ENCODE measurements at places on chromosomes 2 and 18. TPM values are rescaled to one million over a fixed set of nuclear protein-coding genes. Genes with fewer than 3 reads are reported as not detected.

Gene NDC80
- total RNA-seq, result 35.1 TPM

DNA sequence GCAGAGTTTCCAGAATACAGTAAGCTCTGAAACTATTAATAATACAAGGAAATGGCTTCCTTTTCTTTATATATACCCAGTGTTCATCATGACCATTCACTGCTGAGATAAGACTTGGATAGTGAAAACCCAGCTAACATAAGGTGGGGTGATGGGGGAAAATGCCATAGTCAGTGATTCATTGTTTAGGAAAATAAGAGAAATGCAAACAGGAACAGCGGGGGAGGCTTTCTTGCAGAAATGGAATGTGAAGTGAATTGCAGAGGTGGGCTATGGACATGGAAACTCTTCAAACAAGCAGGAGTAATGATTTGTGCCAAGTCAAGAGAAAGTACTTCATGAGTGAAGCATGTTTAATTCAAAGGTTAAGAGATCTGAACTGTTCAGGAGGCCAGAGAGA, 519.4 kb downstream of the TDRD15 start:
- DNase-seq, result no peak

Gene MEP1B
- not detected for total RNA-seq

DNA sequence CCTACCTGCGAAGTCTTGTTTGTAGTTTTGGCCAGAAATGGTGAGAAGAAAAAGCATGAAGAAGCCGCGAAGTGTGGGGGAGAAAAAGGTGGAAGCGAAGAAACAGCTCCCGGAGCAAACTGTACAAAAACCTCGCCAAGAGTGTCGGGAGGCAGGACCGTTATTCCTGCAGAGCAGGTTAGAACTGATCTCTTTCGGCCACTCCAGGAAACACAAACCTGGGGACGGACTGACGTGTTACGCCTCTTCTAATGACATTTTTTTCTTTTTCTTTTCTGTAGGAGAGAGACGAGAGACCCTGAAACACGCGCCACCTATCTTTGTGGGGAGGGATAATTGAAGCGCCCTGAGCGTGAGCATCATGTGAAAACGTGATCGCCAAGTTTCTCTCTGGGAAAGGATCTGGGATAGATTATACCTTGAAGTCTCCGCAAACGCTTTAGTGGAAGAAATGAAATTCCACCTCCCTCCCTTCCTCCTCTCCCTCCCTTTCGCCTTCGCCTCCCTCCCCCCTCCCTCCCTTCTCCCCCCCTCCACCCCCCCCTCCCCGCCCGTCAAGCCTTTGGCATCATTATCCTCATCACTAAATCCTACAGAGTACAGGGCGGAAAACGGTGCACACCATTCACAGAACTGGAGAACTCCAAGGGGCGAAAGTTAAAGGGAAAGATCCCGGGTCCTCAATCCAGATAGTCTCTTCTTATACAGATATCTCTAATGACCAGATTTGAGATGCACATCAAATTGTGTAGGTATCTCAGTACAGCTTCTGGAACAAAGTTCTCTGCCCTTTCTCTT, at the start of gene ZEB2:
TSS of gene ZEB2 (minus strand) at position 186 of the 798 bp plus-strand sequence. CDS start 2,769 bp downstream, outside the sequence.
- no peak for DNase-seq

Gene CNRIP1
- total RNA-seq, result 29.8 TPM

DNA sequence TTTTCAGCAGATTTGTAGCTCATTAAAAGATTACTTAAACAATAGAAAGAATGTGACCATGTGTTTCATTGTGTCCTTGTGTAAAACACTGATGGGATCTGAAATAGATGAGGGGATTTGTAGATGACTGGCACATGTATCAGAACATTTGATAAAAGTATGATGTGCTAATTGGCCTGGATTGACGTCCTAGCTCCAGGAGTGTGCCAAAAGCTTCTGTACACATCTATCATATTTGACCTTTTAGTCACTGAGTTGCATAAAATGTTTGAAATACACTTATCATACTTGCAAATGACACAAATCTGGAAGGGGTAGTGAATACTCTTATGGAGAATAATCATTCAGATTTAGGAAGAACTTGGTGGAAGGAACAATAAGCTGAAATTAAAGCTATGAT, 778.5 kb downstream of the ERBB4 start:
- DNase-seq, result no peak

Gene RSAD2
- total RNA-seq, result under 0.01 TPM

DNA sequence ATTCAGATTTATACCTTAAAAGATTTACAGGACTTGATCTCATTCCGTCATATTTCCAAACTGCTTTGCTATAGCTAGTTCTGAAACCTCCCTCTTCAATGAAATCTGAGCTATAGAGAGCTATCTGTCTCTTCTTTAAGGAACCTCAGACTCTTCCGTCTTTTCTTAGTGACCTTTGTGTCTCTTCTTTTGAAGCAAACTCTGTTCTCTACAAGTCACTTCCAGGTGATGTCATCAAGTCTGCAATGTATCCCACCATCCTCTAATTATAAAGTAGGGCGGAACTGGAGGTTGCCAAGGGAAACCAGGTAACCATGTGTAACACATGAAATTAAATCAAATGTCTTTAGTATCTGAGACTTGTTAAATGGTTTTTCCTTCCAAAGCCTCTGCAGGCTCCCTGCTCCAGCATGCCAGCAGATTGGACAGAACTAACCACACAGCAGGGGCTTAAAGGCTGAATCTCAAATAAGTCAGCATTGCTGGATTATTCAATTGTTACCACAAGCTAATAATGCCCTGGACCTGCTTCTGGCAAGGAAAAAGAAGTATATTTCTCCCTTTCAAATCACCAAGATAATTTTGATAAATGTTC, 41.2 kb upstream of the PEX13 start:
- DNase-seq, result no peak

DNA sequence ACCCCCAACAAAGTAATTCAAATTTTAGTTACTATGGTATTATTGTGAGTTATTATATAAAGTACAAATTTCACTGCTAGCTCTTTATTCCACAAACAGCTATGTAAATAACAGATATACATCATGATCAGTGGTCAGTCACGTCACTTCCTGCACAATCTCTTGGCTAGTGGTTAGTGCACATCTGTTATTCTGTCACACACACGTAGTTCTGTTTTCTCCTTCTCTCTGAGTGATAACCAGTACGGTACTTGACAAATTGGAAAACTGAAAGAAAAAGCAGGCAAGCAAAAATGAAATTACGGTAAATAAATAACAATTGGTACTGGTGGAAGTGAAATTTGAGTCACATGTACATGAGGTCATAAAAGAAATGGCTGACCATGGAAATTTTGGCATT, 728.7 kb downstream of the CCDC85A start:
- DNase-seq, result no peak

Gene CTAGE1
- not detected for total RNA-seq

- DNase-seq, result no peak
Observed at GRCh38 chr2:175840256-175840655, 161.8 kb downstream of the LNPK start.

DNA sequence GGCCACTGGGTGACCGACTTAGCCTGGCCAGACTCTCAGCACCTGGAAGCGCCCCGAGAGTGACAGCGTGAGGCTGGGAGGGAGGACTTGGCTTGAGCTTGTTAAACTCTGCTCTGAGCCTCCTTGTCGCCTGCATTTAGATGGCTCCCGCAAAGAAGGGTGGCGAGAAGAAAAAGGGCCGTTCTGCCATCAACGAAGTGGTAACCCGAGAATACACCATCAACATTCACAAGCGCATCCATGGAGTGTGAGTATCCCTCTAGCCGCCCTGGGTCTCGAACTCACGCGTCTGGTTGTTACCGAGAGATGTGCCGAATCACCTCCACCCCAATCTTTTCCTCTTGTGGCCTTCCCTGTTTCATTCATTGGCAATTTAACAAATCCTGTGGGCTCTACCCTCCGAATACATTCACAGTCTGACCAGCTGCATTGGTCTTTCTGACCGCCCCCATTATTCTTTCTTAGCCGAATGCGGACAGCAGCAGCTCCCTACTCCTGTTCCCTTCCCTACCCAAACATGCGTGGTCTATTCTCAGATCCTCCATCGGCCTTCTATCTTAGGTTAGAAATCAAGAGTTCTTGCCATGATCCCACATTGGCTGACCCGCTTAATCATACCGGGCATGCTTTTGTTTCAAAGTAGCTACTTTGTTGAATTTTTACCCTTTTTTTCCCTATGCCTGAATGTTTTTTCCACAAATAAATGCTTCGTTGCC, 631 bp downstream of the RPL31 start:
- no peak for DNase-seq

DNA sequence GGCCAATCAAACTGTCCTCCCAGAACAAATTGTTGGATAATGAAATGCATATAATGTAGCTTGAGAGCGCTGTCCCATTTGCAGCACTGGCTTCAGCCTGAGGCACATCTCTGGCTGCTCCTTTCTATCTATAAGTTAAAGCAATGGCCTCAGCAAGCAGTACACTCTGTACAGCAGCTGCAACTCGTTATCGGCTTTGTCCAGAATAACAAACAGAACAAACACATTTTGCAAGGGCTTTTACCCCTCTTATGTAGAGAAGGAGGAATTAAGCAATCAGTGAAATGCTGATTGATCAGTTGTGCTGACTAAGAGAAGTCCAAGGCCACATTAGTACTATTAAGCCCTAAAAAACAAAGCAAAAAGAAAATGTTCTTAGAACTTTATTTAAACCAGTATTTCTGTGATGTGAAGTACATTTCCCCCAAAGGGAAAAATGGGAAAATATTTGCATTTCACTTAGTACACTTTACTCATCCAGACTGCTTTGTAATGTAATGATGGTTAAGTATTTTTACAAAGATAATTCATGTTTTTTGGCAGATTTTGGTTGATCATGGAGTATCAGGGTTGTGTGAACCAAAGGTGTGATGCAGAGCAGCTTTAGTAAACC, 15.0 kb upstream of the CPS1 start:
- DNase-seq, result no peak

Gene RAB17
- 6.1 TPM for total RNA-seq

Gene REG1B
- total RNA-seq, result not detected

GRCh38 chr2:75064691-75065396, 106.4 kb downstream of the POLE4 start:
- no peak for DNase-seq

Gene NPPC
- not detected for total RNA-seq

DNA sequence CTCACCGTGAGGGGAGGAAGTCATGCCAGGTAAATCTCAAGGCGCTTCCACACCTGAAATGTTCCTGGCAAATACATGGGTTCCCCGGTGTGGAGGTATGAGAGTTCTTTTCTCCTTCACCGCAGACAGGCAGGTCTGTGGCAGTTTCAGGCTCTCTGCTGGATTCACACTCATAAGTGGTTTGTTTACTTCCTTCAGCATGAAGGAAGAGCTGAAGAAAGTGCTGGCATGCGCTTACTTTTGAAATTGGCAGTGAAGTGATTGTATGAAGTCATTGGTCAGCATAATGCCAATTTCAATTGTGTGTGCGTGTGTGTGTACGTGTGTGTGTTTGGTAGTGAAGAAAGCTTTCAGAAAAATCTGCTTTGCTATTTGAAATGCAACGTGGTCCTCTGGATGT, 43.4 kb downstream of the RNF144A start:
- DNase-seq, result no peak

GRCh38 chr2:237731663-237732062, 66.9 kb upstream of the RBM44 start:
- DNase-seq, result peak; percentile 16

- DNase-seq, result no peak
Observed at GRCh38 chr2:178247250-178247649, 52.9 kb downstream of the OSBPL6 start.

Data from epithelial cell of proximal tubule (primary cell).